CD4-positive, CD25-positive, alpha-beta regulatory T cell (primary cell): ENCODE measurements at places on chromosomes 1 and 21. TPM values are rescaled to one million over a fixed set of nuclear protein-coding genes. Genes with fewer than 3 reads are reported as not detected.

Gene OR14K1
- not detected for polyA plus RNA-seq

DNA sequence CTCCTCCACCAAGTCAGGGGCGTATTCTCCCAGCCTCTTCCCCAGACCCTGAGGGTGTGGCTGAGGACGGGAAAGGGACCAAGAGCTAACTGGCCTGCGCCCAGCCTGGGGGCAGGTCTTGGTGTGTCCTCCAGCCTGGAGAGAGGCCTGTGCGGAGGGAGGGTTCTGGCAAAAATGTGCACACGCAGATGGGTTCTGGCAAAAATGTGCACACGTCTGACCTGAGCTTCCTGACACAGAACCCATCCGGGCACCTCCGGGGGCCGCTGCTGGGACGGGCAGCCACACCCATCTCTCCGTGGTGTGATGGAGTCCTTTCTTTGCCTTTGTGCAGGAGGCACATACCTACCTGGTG is 23.1 kb upstream of the PKP1 start:
- no peaks in the 10 kb centered on the region for H3K27me3 ChIP-seq
- no peak for DNase-seq
- H3K27ac ChIP-seq, result no peak overlapping the region
- no peak overlapping the region for H3K4me3 ChIP-seq
- no peaks in the 10 kb centered on the region for H3K36me3 ChIP-seq
- H3K4me1 ChIP-seq, result no peaks in the 10 kb centered on the region

DNA sequence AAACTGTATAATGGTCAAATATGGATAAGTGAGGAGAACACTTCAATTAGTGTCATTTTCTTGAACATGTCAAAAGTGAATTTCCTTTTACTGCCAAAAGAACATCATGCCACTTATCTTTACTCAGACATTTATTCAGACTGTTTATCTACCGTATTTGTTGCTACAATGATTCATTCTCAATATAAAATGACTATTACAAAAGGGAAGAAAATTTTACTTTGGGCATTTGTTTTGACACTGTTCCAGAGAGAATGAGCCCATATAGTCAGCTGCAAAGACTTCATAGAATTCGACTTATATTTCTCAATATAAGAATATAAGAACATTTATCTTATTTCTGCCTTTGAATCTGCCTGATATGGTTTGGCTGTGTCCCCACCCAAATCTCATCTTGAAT is 1699.1 kb downstream of the BRINP3 start:
- H3K4me3 ChIP-seq, result no peak overlapping the region
- no peaks in the 10 kb centered on the region for H3K36me3 ChIP-seq
- no peak overlapping the region for H3K27ac ChIP-seq
- H3K4me1 ChIP-seq, result no peaks in the 10 kb centered on the region
- H3K27me3 ChIP-seq, result no peaks in the 10 kb centered on the region

DNA sequence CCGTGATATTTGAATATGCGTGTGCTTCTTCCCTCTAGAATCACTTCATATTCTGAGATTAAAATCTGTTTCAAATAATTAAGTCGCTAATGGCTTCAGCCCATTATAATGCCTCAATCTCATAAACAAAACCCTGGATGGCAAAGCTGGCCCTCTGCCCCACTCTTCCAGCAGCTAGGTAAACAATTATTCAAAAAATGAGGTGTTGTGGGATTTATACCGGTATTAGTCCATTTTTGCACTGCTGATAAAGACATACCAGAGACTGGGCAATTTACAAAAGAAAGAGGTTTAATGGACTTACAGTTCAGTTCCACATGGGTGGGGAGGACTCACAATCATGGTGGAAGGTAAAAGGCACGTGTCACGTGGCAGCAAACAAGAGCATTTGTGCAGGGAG is 510.4 kb upstream of the ADGRL2 start:
- no peaks in the 10 kb centered on the region for H3K36me3 ChIP-seq
- no peaks in the 10 kb centered on the region for H3K4me1 ChIP-seq
- DNase-seq, result no peak
- H3K4me3 ChIP-seq, result no peak overlapping the region
- no peak overlapping the region for H3K27ac ChIP-seq
- H3K27me3 ChIP-seq, result no peaks in the 10 kb centered on the region

DNA sequence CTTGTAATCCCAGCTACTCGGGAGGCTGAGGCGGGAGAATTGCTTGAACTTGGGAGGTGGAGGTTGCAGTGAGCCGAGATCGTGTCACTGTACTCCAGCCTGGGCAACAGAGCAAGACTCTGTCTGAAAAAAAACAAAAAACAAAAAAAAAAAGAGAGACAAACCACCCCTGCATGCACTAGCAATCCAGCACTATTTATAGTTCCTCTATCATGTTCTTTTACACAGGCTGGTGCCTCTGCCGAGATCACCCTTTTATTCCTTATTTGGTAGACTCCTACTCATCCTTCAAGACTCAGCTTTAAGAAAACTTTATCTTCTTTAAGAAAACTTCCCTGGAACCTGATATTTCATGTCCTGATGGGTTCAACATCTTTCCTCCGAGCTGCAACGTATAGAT is 10.8 kb downstream of the FMO5 start:
- no peak overlapping the region for H3K4me3 ChIP-seq
- no peak for DNase-seq
- H3K27me3 ChIP-seq, result peaks cover 2% of the 10 kb centered on the region
- no peak overlapping the region for H3K27ac ChIP-seq
- no peaks in the 10 kb centered on the region for H3K36me3 ChIP-seq
